ENCODE measurements at places on chromosomes 13 and 19.

GRCh38 chr13:109998684-109999533, 212.5 kb upstream of the IRS2 start:
- DNase-seq: peak; percentile 24

DNA sequence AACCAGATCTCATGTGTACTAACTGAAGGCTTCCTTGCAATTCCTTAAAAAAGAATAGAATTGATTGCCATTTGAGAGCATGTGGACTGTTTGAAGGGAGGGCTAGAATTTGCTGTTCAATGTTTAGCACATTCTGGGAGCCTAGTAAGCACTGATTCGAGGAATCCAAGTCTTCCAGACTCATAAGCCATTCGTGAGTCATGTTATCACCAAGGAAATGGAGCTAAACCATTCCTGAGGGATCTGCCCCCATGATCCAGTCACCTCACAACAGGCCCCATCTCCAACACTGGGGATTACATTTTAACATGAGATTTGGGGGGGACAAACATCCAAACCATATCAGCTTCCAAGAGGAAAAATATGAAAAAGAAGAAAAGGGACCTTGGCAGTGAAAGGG, 276.4 kb downstream of the KCNRG start:
- no peak for DNase-seq

GRCh38 chr19:14639536-14640277, 34.9 kb downstream of the ADGRE3 start:
- no peak for DNase-seq

- DNase-seq: no peak
Observed at GRCh38 chr13:50006426-50007135, 8.7 kb upstream of the KCNRG start.

- peak; percentile 71 for DNase-seq
Observed at GRCh38 chr19:8702350-8702749, 3.8 kb upstream of the ACTL9 start.
